Osteocyte (in vitro differentiated cells): ENCODE measurements at places on chromosomes 3 and 15. TPM values are rescaled to one million over a fixed set of nuclear protein-coding genes. Genes with fewer than 3 reads are reported as not detected.

- DNase-seq = no peak
These were observed 115.6 kb downstream of the ADAMTSL3 start for GRCh38 chr15:83769411-83769999.

GRCh38 chr15:28904003-28904402 lies 18.2 kb downstream of the APBA2 start:
- DNase-seq = no peak

DNA sequence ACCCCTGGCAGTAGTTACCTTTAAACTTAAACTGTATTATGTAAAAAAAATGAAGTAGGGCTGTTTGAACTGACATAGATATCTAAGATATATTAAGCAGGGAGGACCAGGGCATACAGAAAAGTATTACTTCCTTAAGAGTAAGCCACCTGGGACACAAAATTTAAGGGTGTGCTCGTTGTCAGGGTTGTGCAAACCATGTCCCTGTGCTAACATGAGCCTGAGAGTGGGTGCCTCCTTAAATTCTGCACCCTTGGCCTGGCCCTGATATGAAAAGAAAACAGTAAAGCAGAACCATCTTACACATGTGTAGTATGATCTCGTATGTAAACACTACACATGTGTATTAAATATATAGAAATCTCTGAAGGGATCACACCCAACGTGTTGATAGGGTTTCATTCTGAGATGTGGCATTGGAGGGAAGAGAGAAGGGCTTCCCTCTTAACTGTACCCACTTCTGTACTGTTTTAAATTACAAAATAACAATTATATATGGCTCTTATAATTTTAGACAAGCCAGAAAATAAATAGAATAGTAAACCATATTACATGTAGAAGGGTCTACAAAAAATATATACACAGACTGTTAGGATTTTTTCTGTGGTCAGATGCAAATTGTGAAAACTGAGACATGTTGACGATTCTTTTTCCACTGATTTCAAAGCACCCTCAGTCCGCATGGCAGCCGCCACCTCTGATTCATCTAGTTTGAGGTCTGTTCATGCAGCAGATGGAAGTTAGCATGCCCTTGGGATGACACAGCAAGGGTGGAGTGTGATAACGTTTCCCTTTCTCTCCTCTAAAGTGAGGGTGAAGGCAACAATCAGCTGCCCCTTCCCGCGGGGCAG lies 400.8 kb upstream of the PROK2 start:
- DNase-seq = no peak

RLBP1 gene
- not detected in 2 replicates for total RNA-seq

DNA sequence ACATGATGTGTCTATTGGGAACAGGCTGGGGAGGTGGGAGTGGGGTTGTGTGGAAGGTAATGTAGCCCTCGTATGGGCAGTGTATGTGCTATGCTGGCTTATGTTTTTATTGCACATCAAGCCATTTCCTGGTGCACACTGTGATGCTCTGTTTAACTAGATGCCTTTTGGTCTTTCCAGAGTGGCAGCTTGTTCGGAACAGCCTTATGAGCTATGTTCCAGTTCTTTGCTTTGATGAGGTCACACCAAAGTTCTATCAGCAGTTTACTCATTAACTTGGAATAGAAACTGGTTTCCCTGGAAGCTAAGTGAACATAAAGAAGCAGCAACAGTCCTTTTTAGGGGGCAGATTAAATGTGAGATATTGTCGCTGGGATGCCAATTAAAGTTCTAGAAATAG lies 133.9 kb downstream of the DIPK2A start:
- DNase-seq = no peak

RABL3 gene
- total RNA-seq = 17.4 and 22.2 TPM in 2 replicates

GRCh38 chr3:45145223-45145622 lies 955 bp downstream of the CDCP1 start:
- no peak for DNase-seq

DNA sequence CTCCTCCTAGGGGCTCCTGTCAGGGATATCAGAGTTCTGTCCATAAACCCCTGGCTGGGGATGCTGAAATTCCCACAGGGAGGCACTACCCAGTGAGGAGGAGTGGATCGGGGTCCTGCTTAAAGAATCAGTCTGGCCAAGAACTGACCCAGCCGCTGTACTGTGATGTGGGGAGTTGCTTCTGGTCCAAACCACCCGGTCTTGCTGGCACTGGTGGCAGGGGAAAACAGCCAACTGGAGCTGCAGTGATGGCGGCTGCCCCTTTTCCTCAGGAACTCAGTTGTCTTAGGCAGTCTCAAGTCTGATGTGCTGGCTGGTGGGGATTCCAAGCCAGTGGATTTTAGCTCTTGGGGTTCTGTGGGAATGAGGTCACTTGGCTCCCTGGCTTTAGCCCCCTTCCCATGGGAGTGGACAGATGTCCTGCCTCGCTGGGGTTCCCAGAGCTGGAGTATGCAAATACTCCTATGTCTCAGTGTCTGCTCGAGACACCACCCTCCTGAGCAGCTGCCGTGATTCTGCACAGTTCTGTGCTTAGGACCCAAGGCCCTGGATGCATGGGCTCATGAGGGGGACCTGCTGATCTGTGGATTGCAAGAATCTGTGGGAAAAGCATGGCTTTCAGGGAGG lies 97.1 kb downstream of the SLC25A26 start:
- no peak for DNase-seq

FBLN2 gene
- 215 and 251 TPM in 2 replicates for total RNA-seq

SENP5 gene
- 35.9 and 36.9 TPM in 2 replicates for total RNA-seq

PCSK6 gene
- 0.43 and 0.55 TPM in 2 replicates for total RNA-seq

- DNase-seq = no peak
These were observed 25.3 kb downstream of the BHLHE40 start for GRCh38 chr3:5004319-5005152.

TERC gene
- total RNA-seq = 1.5 TPM in 1 of 2 replicates, not detected in the other

GRCh38 chr15:57354436-57355123 lies 21.7 kb upstream of the CGNL1 start:
- DNase-seq = no peak

DNA sequence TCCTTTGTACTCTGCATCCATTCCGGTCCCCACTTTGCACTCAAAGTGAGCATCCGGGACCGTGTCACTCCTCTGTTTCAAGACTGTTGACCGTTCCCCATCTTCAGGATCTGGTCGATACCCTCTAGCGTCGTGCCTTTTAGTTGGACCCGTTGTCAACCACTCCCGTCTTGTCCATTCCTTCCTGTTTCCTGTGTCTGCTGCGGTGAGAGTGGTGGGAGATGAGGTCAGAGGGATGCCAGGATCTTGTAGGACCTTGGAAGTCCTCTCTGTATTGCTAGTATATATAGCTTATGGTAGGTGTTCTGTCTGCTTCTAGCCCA lies 624 bp downstream of the BRK1 start:
- no peak for DNase-seq

GRCh38 chr3:116190095-116190494 lies 255.2 kb downstream of the LSAMP start:
- no peak for DNase-seq

- peak; percentile 7 for DNase-seq
These were observed 205.9 kb upstream of the HES1 start for GRCh38 chr3:193929921-193930646.

GRCh38 chr3:143329567-143330211 lies 210.1 kb downstream of the CHST2 start:
- no peak for DNase-seq

ZNF80 gene
- total RNA-seq = not detected in 2 replicates

GRCh38 chr3:79125313-79125984 lies 642.3 kb downstream of the ROBO1 start:
- DNase-seq = no peak

GRCh38 chr3:77915336-77915735 lies 875.4 kb downstream of the ROBO2 start:
- DNase-seq = no peak

CORO2B gene
- total RNA-seq = 21.8 and 22.6 TPM in 2 replicates

ABHD17C gene
- 14.4 and 17.7 TPM in 2 replicates for total RNA-seq

LCTL gene
- total RNA-seq = not detected in 2 replicates

- DNase-seq = no peak
These were observed 67.1 kb upstream of the LMOD3 start for GRCh38 chr3:69189487-69189886.

CCR3 gene
- not detected in 2 replicates for total RNA-seq

GRCh38 chr3:135326851-135327250 lies 531.8 kb downstream of the EPHB1 start:
- DNase-seq = no peak

- no peak for DNase-seq
These were observed 104.2 kb downstream of the P2RY1 start for GRCh38 chr3:152938974-152939636.

GRCh38 chr3:65836047-65836446 lies 202.7 kb downstream of the MAGI1 start:
- no peak for DNase-seq

DNA sequence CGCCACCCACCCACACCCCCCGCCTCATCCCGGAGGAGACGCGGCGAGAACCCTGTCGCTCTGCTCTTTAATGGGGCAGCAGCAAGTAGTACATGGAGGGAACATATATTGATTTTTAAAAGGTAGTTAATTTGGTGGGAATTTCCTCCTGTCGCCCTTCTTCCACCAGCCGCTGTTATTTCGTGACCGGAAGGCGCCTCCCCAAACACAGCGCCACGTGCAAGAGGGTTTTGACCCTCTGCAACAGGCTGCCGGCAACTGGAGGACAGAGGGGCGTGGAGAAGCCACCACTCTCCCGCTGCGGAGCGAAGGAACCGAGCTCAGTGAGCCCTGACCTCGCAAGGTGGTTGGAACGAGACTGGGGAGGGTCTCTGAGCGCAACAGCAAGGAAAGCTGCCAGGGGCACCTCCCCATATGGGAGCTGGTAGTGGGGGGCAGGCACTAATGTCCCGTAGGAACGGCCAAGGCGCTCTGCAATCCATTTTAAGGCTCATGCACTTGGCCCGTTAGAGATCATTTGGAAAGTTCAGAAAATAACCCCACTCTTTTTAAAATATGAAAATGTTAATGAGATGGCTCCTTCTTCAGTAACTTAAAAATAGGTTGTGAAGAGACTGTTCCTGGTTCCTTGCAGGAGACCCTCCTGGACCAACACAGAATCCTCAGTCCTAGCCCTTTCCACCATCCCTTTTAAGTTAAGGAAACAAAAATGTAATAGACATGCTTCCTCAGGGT lies 4.3 kb downstream of the ONECUT1 start:
- DNase-seq = no peak

TMEM266 gene
- not detected in 2 replicates for total RNA-seq

- no peak for DNase-seq
These were observed 238.6 kb downstream of the RAP2B start for GRCh38 chr3:153400641-153401040.

PLEKHO2 gene
- 24.5 and 24.7 TPM in 2 replicates for total RNA-seq

- no peak for DNase-seq
These were observed 380.0 kb upstream of the DPH6 start for GRCh38 chr15:35926007-35926380.

GRCh38 chr3:153295901-153296300 lies 133.9 kb downstream of the RAP2B start:
- DNase-seq = no peak

- DNase-seq = no peak
These were observed 74.7 kb downstream of the SPATA16 start for GRCh38 chr3:173066044-173067004.

- DNase-seq = no peak
These were observed 19.6 kb downstream of the PARP14 start for GRCh38 chr3:122700193-122700592.

CHRD gene
- total RNA-seq = 2.7 and 4.4 TPM in 2 replicates

VEPH1 gene
- 0.21 and 0.46 TPM in 2 replicates for total RNA-seq

DNA sequence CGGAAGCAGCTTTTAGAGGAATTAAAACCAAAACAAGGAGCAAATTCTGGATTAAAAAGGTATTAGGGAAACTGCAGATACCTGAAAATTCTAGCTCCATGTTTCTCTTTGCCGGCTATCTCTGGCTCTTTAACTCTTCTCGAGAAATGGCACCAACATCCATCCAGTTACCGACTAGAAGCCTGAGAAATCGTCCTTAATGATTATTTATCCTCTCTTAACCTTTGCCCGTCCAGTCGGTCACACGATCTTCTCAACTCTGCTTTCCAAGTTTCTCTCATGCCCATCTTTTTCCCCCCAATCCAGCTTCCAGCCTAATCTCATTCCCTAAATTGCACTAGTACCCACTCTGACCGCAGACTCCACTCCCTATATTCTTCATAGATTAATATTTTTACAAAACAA lies 596 bp upstream of the SGO1 start:
- DNase-seq = no peak

RASGRP1 gene
- 0.11 and 0.26 TPM in 2 replicates for total RNA-seq

- DNase-seq = no peak
These were observed 23.0 kb downstream of the UBP1 start for GRCh38 chr3:33417066-33417673.

DNA sequence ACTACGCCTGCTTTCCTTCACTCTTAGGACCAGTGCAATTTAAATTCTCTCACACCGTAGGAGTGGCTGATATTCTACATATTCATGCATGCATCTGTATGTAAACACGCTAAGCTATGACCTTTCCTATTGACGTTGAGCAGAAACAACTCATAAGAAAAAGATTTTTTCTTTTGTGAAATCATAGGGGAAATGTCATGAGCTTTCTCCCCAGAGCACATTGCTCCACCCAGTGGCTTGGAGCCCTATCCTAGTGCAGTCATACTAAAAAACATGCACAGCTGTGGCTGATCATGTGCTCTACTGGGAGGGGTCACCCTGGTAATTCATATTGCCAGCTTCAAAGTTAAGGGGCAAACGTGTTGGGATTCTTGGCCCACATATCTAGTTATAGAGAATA lies 1.8 kb upstream of the MESD start:
- DNase-seq = no peak

DNA sequence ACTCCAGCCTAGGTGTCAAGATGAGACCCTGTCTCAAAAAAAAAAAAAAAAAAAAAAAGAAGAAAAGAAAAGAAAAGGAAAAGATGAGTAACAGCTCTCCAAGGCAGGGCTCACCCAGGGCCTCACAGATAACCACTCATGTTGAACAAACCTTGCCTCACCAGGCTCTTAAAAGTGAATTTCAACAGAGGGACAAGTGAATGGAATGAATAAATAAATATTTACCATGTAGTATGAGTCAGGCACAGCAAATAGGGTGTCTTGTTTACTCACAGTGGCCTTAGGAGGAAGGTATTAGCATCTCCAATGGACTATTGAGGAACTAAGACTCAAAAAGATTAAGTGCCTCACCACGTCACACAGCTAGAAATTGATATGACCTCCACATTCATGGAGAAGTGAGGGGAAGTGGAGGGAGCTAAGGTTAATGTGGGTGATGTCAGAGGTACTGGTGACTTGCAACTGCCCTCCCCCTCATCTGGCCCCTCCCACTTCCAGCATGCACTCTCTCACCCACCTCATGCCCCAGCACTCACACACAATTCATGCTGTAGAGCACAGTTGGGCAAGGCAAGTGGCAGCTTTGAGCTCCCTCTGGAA lies 255.5 kb downstream of the UACA start:
- no peak for DNase-seq

- DNase-seq = no peak
These were observed 133.7 kb downstream of the FILIP1L start for GRCh38 chr3:99980606-99981005.

GRCh38 chr3:78976200-78976599 lies 791.6 kb downstream of the ROBO1 start:
- DNase-seq = no peak

DNA sequence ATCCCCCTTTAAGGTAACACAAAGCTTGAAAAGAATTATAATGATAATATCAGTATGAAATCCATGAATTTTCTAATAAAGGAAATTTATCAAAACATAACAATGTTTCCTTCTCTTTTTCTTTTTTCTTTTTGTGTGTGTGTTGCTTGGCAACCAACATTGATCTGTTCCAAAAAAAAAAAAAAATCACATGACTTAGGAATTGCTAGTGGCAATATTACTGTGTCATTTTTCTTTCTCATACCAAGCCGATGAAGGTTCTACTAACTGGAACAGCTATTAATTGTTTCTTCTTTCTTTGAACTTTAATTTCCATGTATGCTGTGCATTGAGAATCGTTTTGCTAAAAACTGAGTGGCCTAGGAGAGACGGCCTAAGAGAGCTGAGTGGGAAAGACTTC lies 317.7 kb upstream of the ONECUT1 start:
- DNase-seq = no peak

MEX3B gene
- total RNA-seq = 22.7 and 24.5 TPM in 2 replicates
